BJ (cell line): ENCODE measurements at places on chromosomes 2 and 18.
A peak's percentile ranks its signal among the peaks of the same experiment; 100 is the strongest.

GRCh38 chr18:76859474-76860339 is 37.4 kb downstream of the ZNF236 start:
- no peak for DNase-seq

DNA sequence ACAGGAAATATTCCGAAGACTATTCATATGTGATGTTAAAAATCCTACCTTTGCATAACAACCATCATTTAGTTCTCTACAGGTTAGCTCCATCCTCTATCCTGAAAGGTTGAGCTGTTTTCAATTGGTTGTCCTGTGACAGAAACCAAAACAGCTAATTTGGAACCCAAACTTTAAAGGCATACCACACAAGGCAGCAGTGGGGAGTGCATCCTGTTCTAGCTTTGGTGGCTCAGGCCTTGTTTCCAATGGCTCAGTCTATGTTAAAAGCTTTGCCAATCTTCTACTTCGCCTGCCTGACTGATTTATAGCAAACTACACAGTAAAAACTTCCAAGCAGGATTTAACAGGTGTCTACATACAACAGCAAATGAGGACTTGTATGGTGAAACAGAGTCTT is 3.2 kb downstream of the CD226 start:
- no peak for DNase-seq

DNA sequence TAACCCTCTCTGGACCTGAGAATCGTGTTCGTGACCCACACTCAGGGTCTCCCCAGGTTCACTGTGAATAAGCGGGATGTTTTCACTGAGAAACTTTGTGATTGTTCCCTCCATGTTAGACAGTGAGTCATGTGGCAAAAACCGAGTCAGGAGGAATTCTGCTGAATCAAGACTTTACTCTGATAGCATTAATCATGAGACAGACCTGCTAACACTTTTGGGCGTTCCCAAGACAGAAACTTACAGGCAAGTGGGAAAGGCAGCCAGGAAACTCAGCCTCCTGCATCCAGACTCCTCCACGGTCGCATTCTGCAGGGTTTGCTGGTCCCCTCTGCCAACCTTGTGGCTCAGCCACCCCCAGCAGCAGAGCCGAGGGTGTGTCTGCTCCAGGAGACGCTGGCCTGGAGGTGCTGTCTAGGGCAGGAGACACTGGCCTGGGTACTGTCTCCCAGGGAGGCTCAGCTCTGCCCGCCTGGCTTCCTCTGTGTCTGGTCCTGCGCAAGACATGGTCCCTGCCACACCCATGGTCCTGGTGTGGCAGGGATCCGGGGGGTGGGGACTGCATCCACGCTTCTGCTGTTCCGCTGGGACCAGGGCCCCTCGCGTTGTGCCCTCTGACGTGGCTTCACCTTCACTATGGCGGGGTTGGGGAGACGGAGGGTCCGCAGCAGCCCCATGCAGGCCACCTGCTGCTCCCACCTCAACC is 177.4 kb downstream of the TWIST2 start:
- DNase-seq, result peak; percentile 52

DNA sequence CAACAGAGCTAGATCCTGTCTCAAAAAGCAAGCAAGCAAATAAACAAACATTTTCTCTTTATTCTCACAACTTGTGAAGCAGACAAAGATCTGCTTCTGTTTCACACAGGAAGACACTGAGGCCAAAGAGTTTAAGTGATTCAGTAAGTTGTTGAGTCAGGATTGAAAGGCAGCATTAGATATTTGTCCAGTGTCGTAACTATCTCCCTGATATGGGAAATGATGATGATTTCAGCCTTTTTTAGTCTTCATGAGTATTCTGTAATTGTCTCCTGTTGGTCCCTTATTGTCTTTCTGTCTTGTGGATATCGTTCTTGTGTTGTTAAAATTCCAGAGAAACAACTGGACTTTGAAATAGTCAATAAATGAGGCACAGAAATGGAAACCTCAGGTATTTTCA is 59.6 kb downstream of the GATA6 start:
- no peak for DNase-seq

DNA sequence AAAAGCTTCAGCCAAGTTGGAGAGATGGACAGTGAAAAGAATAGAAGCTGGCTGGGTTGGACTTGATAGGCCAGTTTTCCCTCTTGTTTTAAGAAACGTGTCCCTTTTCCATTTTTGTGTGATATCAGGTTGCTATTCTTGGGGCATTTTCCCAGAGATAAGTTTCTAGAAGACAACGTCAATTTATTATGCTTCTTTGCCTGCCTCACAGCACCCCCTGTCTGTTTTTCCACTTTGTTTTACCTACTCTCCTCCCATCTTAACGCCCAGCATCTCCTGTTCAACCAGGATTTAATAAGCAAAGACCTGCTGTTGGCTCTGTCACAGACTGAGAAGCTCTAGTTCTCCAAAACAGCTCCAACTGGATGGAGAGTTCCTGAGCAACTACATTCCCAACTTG is 317.8 kb upstream of the ZNF521 start:
- DNase-seq, result no peak

GRCh38 chr18:14930076-14930475 is 182.1 kb downstream of the ANKRD30B start:
- DNase-seq, result no peak

GRCh38 chr2:82650038-82650437 is 1809.0 kb downstream of the SUCLG1 start:
- DNase-seq, result no peak

DNA sequence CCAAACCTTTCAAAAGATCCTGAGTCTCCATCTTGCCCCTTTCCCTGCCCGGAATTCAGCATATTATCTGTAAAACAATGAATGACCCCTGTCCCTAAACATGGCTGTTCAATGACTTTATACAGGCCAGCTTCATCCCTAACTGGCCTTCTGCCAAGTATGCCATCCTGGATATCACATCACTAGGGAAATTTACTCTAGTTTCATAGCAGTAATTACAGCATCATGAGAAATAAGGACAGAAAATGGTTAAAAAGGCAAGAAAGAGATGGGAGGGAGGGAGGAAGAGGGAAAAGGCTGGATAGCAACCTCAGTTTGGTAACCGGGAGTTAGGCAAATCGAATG is 4.4 kb downstream of the MBOAT2 start:
- no peak for DNase-seq

GRCh38 chr2:50641633-50642032 is 390.3 kb downstream of the NRXN1 start:
- DNase-seq, result no peak

- DNase-seq, result no peak
Measured at GRCh38 chr2:201118961-201119854, 3.2 kb downstream of the CFLAR start.

- DNase-seq, result no peak
Measured at GRCh38 chr2:65227020-65227455, 593 bp upstream of the ACTR2 start.

- no peak for DNase-seq
Measured at GRCh38 chr2:177675350-177675821, 282.8 kb downstream of the AGPS start.

DNA sequence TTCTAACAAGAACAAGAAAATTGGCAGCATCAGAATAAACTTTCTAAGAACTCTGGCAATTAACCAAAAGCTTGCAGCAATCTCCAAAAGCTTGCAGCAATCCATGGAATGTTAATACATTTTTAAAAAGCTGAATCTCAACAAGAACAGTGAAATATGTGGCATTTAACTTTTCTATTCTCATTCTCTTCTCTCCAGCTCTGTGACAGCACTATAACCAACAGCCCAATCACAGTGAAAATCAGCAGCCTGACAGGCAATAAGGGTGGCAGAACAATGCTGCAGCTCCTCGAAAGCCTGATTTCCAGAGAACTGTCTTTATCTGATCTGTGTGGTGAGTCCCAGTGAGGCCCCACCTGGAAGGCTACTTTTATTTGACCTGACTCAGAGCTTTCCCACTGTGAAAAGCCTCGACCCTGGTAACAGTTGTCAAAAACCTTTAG is 60.0 kb downstream of the TMEM131 start:
- peak; percentile 30 for DNase-seq

- no peak for DNase-seq
Measured at GRCh38 chr18:6404834-6405233, 9.9 kb downstream of the L3MBTL4 start.

DNA sequence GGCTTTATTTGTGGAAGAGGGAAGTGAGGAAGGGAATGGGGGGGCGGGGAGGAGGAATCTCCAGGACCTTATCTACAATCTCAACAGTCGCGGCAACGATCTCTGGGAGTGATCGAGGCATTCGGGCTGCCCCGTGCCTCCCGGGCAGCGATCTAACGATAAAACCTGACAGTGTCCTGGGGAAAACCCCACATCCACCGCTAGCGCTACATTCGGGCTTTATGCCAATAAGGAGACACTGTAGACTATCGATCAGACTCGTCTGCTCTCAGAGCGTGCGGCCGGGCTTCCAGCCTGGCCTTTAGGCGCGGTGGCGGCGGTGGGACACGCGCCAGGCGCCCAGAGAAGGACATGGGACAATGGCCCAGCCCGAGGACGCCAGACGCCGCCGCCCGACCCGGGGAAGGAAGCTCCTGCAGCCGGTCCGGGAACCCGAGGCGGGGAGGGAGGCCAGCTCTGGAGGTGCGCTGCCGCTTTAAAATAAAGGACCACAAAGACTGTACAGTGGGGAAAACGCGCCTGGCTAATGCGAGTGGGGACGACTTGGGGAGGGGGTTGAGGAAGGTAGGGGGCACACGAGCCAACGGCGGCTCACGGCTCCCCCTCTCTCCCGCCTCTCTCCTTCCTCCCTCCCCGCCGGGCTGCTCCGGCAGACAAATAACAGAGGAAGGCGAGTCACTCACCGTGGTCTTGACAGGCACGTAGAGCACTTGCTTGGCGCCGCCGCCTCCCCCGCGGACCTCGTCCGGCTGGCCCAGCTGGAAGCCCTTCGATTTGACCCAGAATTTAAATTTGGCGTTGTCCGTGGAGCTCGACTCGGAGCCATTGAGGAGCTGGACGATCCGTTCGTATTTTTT is 2.2 kb downstream of the NOL4 start:
- DNase-seq, result no peak

GRCh38 chr2:136025057-136025973 is 39.9 kb upstream of the DARS1 start:
- DNase-seq, result peak; percentile 11

DNA sequence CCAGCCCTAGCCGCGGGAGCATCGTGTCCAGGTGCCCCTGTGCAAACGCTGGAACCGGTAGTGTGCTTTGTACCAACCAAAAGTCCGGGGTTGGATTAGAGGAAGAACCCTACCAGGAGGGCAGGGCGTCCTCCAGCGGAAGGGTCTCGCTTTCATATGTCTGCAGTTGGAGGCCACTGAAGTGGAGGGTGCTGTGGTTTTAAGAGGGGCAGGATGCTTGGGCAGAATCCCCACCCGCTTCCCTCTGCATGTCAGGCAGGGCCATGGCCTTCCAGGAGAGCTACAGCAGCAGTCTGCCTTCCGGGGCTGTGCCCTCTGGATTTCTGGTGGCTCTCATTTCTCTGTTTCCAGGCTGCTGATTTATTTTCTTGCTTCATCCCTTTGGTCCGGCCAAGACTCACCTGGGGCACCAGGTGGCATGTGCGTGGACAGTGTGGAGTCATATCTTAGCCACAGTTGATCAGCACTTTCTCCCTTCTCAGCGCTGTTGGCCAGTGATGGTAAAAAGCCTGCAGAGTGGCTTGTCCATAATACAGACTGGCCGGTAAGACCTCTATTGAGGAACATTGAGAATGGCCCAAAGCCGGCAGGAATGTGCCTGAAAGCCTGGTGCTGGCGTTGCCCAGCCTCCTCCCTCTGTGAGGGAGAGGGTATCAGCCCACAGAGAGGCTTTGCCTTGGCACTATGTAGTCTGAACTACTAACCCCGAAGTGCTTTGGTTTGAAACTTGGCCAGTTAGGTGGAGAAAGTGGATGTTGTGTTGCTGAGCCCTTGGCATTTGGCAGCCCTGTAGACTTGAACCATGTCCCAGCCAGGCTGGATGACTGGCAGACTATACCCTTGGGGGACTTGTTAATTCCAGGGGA is 1.8 kb downstream of the AGAP1 start:
- DNase-seq, result no peak

GRCh38 chr2:43444989-43445645 is 150.7 kb downstream of the THADA start:
- no peak for DNase-seq

- DNase-seq, result no peak
Measured at GRCh38 chr2:146209842-146210275, 1635.0 kb upstream of the ACVR2A start.

DNA sequence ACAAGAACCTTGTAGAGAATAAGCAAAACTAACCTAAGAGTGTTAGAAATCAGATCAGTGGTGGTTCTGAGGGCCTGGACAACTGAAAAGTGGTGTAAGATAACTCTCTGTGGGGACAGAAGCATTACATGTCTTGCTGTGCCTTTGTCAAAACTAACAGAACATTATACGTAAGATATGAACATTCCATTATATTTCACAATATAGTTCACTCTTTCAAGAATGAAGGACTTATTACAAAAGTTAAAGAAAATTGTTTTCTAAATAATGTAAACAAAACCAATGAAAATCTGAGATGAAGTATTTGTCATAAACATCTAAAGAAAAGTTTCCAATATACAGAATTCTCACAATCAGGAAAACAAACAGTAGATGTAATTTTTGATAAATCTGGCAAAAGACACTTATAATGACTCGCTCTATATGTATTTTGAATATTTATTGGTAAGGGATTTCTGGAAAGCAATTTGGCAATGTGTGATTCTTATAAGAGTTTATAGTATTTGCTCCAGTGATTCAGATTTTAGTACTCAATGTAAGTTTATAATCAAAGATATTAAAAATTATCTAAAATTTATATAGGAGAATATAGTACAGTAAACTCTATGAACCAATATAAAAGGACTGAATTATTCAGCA is 258.4 kb downstream of the CD226 start:
- DNase-seq, result no peak

- DNase-seq, result no peak
Measured at GRCh38 chr2:238652771-238653157, 195.1 kb upstream of the TWIST2 start.

GRCh38 chr18:63040788-63041410 is 278.7 kb downstream of the BCL2 start:
- no peak for DNase-seq

DNA sequence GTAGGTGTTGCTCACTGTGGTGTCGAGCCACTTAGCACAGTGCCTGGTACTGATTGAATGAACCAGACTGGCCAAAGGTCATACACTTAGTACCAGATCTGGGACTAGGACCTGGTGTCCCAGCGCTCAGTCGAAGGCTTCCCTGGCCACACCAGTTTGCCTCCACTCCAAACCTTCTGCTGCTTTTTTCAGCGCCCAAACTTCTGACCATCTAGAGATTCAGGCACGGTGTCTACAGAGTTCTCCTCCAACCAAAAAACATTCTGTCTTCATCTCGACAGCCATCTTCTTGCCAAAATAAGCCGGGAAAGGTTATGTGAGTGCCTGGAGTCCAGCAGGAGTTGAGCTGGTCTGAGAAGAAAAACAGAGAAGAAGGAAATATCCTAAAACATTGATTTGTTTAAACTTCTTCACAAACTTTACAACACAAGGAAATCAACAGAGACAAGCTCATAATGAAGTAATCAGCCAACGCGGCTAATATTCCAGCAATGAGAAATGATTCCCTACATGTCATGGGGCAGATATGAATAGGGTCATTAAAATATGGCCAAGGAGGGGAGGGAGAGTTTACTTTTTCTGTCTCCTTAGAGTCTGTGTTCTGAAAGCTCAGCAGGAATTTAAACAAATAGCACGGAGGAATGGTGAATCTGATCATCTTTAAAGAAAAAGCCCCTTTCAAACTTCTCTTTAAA is 2.3 kb upstream of the GLI2 start:
- DNase-seq, result no peak

- DNase-seq, result no peak
Measured at GRCh38 chr2:190425221-190425866, 17.2 kb downstream of the MFSD6 start.
